ENCODE measurements at places on chromosomes 13 and 19. TPM values are rescaled to one million over a fixed set of nuclear protein-coding genes. Genes with fewer than 3 reads are reported as not detected.

GRCh38 chr13:95323930-95324662 is 22.8 kb upstream of the ABCC4 start:
- no peak for DNase-seq
- no peaks in the 10 kb centered on the region for H3K36me3 ChIP-seq
- H3K27me3 ChIP-seq = no peaks in the 10 kb centered on the region

DNA sequence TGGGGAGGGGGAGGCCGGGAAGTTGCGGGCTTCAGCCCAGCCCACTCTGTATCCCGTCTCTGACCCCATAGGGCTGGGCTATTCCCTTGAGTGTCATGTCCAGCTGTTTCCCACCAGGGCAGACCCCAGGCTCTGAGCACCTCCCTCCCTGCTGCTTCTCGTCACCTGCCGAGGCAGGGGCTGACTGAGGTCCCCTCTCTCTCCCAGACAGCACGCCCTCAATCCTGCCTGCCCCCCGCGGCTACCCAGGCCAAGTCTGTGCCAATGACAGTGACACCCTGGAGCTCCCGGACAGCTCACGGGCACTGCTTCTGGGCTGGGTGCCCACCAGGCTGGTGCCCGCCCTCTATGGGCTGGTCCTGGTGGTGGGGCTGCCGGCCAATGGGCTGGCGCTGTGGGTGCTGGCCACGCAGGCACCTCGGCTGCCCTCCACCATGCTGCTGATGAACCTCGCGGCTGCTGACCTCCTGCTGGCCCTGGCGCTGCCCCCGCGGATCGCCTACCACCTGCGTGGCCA is 625 bp downstream of the F2RL3 start:
- no peaks in the 10 kb centered on the region for H3K27me3 ChIP-seq
- H3K27ac ChIP-seq = no peak overlapping the region
- no peak for DNase-seq
- H3K4me1 ChIP-seq = no peaks in the 10 kb centered on the region
- H3K36me3 ChIP-seq = no peaks in the 10 kb centered on the region

DNA sequence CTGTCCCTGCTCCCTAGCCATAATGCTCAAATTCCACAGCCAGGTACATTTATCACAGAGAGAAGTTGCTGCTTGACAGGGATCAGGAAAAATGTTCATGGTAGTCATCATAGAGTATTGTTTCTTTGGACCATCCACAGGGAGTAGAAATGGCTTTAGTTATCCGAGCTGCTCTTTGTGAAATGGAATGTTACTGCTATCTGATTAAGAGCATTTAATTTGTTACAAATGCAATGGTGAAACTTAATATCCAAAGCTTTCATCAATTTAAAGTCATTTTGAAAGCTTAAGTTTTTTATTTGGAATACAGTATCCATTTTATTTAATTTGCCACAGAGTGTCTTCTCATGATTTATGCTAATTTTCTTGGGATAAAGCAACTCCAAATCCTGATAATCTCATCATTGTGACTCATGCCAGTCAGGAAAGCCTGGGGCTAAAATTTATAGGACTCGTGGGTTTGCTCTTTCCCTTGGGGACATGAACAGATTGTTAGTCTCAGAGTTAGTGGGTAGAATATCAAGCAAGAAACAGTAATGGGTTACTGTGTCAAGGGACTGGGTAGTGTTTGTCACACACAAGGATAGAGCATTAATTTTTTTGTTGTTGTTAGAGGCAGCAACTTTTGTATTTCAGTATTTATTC is 59.8 kb downstream of the SCEL start:
- no peak for DNase-seq
- H3K27ac ChIP-seq = no peak overlapping the region
- no peaks in the 10 kb centered on the region for H3K36me3 ChIP-seq
- no peaks in the 10 kb centered on the region for H3K27me3 ChIP-seq
- H3K4me1 ChIP-seq = no peaks in the 10 kb centered on the region

- no peaks in the 10 kb centered on the region for H3K27me3 ChIP-seq
- H3K4me1 ChIP-seq = no peaks in the 10 kb centered on the region
- no peak overlapping the region for H3K4me3 ChIP-seq
- no peak for DNase-seq
Measured at GRCh38 chr13:43979492-43979891, 99.8 kb downstream of the LACC1 start.

- peaks cover 14% of the 10 kb centered on the region for H3K36me3 ChIP-seq
- no peak overlapping the region for H3K4me3 ChIP-seq
- no peaks in the 10 kb centered on the region for H3K27me3 ChIP-seq
Measured at GRCh38 chr19:4059453-4059871, 7.2 kb downstream of the ZBTB7A start.

DNA sequence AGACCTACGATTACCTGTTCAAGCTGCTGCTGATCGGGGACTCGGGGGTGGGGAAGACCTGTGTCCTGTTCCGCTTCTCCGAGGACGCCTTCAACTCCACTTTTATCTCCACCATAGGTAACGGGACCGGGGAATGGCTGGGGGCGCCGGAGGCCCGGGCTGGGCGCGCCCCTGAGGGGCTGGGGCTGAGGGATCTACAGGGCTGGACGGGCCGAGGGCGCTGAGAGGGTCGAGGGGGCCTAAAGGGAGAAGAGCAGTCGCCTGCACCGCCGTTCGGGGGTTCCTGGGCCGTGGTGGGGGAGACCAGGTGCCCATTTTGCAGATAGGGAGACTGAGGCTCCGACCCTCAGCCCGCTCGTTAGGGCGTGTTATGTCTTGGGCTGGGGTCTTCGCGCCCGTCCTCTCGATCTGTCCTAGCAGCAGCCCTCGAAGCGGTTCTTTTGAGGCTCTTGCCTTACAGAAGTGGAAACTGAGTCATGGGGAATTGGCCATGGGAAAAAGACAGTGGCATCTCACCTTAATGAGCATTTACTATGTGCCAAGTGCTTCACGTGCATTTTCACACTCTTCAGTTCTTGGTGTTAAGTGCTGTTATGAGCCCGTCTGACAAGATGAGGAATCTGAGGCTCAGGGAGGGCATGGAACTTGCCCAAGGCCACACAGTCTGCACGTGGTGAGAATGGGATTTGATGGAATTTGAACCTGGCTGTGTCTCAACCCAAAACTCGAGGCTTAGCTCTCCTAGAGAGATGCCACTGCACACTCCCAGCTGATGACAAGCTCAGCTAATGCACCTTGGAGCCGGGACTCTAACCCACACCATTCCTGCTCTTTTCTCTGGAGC is 442 bp downstream of the RAB8A start:
- peaks cover 17% of the 10 kb centered on the region for H3K36me3 ChIP-seq
- no peaks in the 10 kb centered on the region for H3K27me3 ChIP-seq
- peak overlapping the region; percentile 30 for H3K27ac ChIP-seq
- no peak for DNase-seq
- peaks cover 4% of the 10 kb centered on the region for H3K4me1 ChIP-seq

DNA sequence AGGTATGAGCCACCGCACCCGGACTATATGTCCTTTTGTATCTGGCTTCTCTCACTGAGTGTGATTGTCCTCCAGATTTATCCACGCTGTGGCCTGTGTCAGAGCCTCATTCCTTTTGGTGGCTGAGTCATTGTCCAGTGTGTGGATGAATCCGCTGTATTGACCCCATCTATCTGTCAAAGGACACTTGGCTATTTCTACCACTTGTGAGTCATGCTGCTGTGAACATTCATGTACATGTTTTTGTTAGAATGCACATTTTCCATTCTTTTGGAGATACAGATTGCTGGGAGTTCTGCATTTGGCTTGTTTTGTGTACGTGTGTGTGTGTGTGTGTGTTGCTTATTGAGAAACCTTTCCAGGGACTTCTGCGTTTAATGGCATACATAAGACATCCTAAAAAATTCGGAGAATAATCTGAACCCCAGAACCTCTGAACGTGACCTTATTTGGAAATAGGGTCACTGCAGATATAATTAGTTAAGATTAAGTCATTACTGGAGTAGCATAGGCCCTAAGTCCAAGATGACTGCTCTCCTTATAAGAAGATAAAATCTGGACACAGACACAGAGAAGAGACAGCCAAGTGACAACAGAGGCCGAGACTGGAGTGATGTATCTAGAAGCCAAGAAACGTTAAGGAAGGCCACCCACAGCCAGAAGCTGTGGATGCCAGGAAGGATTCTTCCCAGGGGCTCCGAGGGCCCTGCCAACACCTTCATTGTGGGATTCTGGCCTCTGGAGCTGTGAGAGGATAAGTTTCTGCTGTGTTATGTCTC is 4.9 kb upstream of the GIPC3 start:
- H3K27ac ChIP-seq = no peak overlapping the region
- no peak overlapping the region for H3K4me3 ChIP-seq
- no peaks in the 10 kb centered on the region for H3K4me1 ChIP-seq
- H3K36me3 ChIP-seq = peaks cover 2% of the 10 kb centered on the region

DNA sequence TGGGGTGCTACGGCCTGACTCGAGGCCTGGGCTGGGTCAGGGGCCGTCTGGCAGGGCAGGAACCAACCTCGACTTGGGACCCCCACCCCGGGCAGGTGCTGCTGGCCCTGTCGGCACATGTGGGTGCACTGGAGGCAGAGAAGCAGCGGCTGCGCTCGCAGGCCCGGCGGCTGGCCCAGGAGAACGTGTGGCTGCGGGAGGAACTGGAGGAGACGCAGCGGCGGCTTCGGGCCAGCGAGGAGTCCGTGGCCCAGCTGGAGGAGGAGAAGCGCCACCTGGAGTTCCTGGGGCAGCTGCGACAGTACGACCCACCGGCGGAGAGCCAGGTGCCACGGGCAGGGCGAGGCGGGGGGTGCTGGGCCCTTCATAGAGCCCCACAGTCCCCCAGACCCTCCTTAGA is 5.9 kb downstream of the KLC3 start:
- peak; percentile 83 for DNase-seq
- peaks cover 8% of the 10 kb centered on the region for H3K36me3 ChIP-seq
- H3K4me1 ChIP-seq = no peaks in the 10 kb centered on the region
- no peak overlapping the region for H3K4me3 ChIP-seq
- H3K27me3 ChIP-seq = peaks cover 9% of the 10 kb centered on the region

DNA sequence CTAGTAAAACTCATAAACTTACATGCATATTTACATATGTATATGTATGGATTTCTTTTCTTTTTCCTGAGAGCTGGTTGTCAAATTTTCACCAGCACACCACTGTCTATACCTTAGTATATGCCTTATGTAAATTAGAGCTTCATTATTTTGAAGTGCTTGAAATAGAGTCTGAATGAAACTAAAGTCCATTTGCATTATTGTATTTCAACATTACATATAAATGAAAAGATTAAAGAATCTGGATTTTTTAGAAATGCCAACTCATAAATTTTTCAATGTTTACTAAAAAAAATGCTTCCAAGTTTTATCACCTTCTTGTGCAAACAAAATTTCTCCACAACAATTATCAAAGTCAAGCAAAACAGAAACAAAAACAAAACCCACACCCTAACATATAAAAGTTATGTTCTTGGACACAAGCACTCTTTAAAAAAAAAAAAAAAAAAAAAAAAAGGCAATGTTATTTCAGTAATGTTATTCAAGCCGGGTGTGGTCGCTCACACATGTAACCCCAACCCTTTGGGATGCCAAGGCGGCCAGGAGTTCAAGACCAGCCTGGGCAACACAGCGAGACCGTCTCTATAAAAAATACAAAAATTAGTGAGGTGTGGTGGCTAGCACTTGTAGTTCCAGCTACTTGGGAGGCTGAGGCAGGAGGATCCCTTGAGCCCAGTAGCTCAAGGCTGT is 18.3 kb downstream of the MED26 start:
- H3K4me1 ChIP-seq = no peaks in the 10 kb centered on the region
- H3K27me3 ChIP-seq = no peaks in the 10 kb centered on the region
- no peak overlapping the region for H3K4me3 ChIP-seq
- no peak overlapping the region for H3K27ac ChIP-seq

GRCh38 chr13:29749401-29750182 is 100.8 kb downstream of the UBL3 start:
- H3K27me3 ChIP-seq = no peaks in the 10 kb centered on the region
- no peak for DNase-seq
- no peak overlapping the region for H3K4me3 ChIP-seq
- H3K27ac ChIP-seq = no peak overlapping the region

The OR7D2 gene
- total RNA-seq = 0.61 TPM

The SIX5 gene
- total RNA-seq = 46.4 TPM

The TEX26 gene
- not detected for total RNA-seq

The LINGO3 gene
- total RNA-seq = 0.20 TPM

The KIR2DL3 gene
- not detected for total RNA-seq

The MBD3L3 gene
- not detected for total RNA-seq

The RFPL4A gene
- not detected for total RNA-seq

The ZNF541 gene
- total RNA-seq = not detected

The PDE4C gene
- total RNA-seq = 1.1 TPM

The GADD45B gene
- 24.3 TPM for total RNA-seq
